ENCODE measurements at places on chromosomes 7 and 10. TPM values are rescaled to one million over a fixed set of nuclear protein-coding genes. Genes with fewer than 3 reads are reported as not detected.

The IGF2BP3 gene
- 7.6 TPM for total RNA-seq

The NUPR2 gene
- total RNA-seq = not detected

The LHFPL3 gene
- not detected for total RNA-seq

The FFAR4 gene
- not detected for total RNA-seq

The PLEKHS1 gene
- total RNA-seq = 0.24 TPM
